ENCODE measurements at places on chromosomes 7 and 10. TPM values are rescaled to one million over a fixed set of nuclear protein-coding genes. Genes with fewer than 3 reads are reported as not detected.

DNA sequence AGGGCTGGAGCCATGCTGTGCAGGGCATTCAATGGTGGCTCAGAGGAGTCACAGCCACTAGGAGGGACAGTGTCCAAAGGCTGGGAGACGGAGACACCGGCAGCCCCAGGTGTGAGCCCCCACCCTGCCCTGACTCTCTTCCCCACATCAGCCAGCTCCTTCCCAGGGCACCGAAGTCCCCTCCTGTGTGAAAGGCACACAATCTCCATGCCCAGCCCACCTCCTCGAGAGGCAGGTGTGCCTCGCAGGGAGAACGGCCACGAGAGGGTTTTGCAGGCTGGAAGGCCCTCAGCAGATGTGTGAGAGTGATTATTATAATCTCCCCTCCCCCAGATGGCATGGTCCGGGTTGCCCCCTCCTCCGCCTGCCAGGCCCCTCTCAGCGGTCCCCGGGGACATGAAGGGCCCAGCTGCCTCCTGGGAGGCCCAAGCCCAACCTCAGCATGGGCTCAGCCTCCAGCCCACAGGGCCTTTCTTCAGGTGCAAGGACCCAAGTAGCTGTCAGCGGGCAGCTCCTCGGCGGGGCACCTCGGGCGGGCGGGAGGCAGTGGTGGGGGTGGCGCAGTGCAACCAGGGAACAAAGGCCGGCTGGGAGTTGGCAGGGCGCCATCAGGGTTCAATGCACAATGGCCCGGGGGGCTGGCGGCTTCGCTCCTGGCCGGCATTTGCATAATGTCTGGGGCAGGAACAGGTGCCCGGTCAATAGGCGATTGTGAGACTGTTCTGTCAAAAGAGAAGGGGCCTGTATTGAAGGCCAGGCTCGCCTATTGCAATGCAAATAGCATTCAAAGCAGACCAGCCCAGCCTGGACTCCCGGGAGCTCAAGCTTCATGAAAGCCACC lies 155.3 kb upstream of the ZMIZ1 start:
- DNase-seq, result no peak

The CTNNA3 gene
- 7.1 TPM for total RNA-seq

- DNase-seq, result no peak
Observed at GRCh38 chr7:97439637-97440214, 292.2 kb upstream of the TAC1 start.

The RBP4 gene
- 55.5 TPM for total RNA-seq

DNA sequence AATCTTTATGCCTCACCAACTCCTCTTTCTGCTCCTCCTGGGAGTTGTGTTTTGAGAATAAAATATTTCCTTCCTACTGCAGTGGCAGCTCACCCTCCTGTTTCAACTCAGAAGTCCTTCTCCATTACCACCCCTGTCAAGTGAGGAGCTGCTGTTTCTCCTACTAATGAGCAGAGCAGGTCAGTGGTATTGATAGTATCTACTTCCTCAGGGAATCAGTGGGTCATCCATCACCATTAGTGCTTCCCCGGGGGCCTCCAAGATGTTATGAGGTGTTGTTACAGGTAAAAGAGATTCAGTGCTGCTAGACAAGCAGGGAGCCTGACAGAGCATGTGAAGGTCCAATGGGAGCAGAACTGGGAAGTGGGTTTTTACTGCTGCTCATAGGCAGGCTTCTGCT lies 795.2 kb downstream of the REEP3 start:
- no peak for DNase-seq

- no peak for DNase-seq
Observed at GRCh38 chr10:97898429-97898828, 48.8 kb downstream of the GOLGA7B start.

DNA sequence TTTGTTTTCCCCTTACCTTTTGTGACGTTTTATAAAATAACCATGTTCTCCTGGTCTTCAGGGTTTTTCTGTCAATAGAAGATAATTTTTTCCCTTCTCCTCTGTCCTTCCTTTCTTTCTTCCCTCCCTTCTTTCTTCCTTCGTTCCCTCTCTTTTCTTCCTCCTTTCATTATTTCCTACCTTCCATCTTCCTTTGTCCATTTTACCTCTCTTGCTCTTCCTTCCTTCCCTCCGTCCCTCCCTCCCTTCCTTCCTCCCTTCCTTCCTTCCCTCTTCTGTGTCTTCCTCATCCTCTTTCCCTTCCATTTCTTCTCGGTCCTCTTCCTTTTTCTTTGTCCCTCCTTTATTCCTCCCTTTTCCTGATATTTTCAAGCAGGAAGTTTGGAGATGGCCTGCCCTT lies 128.2 kb downstream of the TEX36 start:
- no peak for DNase-seq

The SLC16A9 gene
- 6.5 TPM for total RNA-seq

The LEP gene
- 0.59 TPM for total RNA-seq

DNA sequence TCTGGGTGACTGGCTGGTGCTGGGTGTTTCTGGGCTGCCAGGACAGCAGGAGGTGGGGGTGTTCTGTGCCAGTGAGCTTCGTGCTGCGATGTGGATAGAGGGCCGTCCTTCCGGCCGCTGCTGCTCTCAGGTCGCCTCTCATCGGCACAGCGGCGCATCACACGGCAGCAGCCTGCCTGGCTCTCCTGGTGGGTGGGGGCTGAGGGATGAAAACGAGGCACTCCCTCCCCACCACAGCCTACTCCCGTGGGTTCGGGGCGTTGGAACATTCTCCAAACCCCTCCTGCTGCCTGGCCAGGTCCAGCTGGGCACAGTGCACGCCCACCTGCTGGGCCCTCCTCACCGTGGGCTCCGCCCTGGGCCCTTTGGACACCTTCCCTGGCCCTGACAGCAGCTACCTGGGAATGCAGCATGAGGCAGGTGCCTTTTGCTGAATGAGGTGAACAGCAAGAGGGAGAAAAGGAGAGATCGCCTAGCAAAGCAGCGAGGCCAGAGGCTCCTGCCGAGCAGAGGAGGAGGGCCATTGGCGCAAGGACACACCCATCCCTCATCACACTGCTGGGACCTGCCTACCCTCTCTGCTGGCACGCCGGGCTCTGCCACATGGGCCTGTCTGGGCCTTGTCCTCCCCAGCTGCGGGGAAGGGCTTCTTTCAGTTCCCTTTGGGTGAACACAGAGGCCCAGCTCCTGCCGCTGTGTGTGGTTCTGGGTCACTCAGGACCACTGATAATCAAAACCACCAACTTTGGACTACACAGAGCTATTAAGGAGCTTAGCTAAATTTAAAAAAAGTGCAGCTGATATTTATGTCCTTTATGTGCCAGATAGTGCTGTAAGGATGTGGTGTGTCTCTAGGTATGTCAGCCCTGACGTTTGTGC lies 33.4 kb downstream of the INPP5A start:
- no peak for DNase-seq

DNA sequence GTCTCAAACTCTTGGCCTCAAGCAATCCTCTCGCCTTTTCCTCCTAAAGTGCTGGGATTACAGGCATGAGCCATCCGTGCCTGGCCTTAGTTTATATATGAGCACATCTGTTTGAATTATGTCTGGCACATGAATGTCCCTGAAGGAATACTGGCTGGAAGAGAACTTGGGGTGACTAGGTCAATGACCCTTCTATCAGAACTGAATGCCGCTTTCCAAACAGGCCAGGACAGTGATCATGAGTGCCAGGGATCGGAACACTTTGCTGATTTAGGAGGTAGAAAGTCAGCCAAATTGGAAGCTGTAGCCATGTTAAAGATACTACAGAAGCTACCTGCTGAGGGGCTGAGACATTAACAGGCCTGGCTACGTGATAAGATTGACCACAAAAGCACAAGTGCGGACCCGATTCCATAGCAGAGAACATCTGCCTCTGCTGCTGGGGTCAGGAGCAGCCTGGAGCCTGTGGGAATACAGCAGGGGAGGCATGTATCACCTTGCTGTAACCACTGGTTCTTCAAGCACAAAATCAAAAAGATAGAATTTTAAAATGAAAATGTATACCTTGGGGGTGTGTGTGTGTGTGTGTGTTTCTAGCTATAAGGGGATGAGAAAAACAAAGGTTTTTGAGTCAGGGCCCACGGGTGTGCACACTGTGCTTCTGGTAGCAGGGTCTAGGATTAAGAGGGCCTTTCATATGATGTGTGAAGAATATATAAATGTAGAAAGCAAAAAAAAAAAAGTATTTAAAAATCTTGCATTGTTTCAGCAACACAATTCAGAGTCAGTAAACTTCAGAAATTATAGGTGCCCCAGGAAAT lies 293.7 kb downstream of the BBS9 start:
- DNase-seq, result no peak

The RSPH10B2 gene
- total RNA-seq, result 0.30 TPM

Measured in skin of body (tissue), 3 donors.